ENCODE measurements at places on chromosomes 13 and 19.

DNA sequence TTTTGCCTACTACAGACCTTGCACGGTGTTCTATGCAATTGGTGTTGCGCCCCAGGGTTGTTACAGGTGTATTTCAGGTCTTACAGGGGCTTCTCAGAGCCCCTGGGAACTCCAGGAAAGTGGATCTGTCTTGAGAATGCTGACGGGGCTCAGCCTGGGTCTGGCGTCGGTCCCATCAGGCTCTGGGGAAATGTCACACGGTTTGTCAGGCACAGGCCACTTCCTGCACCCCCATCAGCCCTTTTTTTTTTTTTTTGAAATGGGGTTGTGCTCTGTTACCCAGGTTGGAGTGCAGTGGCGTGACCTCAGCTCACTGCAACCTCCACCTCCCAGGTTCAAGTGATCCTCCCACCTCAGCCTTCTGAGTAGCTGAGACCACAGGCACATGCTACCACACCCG is 13.2 kb downstream of the CLEC4G start:
- DNase-seq = no peak

DNA sequence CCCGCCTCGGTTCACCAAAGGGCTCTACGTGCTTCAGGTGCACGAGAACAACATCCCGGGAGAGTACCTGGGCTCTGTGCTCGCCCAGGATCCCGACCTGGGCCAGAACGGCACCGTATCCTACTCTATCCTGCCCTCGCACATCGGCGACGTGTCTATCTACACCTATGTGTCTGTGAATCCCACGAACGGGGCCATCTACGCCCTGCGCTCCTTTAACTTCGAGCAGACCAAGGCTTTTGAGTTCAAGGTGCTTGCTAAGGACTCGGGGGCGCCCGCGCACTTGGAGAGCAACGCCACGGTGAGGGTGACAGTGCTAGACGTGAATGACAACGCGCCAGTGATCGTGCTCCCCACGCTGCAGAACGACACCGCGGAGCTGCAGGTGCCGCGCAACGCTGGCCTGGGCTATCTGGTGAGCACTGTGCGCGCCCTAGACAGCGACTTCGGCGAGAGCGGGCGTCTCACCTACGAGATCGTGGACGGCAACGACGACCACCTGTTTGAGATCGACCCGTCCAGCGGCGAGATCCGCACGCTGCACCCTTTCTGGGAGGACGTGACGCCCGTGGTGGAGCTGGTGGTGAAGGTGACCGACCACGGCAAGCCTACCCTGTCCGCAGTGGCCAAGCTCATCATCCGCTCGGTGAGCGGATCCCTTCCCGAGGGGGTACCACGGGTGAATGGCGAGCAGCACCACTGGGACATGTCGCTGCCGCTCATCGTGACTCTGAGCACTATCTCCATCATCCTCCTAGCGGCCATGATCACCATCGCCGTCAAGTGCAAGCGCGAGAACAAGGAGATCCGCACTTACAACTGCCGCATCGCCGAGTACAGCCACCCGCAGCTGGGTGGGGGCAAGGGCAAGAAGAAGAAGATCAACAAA is 2.6 kb downstream of the PCDH17 start:
- DNase-seq = no peak

GRCh38 chr13:40192858-40193257 is 473.6 kb downstream of the FOXO1 start:
- DNase-seq = no peak

DNA sequence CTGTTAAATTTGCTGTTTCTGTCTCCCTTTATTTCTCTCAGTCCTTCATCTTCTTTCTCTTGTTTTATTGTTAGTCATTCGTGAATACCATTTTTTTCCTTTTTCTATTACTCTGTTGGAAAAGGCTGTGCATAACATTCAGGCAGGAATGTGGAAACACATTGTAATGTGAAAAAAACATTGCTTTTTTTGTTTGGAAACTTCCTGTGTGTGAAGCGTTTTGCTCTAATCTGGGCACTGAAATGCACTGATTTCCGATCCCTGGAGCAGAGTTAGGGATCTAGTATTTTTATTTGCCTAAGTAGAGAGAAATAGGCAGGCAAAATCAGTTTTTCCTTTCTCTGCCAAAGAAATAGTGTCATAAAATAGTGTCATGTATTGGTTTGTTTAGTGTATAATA is 155.5 kb downstream of the PCCA start:
- no peak for DNase-seq

- no peak for DNase-seq
These were observed 13.7 kb downstream of the AXL start for GRCh38 chr19:41232686-41233085.

DNA sequence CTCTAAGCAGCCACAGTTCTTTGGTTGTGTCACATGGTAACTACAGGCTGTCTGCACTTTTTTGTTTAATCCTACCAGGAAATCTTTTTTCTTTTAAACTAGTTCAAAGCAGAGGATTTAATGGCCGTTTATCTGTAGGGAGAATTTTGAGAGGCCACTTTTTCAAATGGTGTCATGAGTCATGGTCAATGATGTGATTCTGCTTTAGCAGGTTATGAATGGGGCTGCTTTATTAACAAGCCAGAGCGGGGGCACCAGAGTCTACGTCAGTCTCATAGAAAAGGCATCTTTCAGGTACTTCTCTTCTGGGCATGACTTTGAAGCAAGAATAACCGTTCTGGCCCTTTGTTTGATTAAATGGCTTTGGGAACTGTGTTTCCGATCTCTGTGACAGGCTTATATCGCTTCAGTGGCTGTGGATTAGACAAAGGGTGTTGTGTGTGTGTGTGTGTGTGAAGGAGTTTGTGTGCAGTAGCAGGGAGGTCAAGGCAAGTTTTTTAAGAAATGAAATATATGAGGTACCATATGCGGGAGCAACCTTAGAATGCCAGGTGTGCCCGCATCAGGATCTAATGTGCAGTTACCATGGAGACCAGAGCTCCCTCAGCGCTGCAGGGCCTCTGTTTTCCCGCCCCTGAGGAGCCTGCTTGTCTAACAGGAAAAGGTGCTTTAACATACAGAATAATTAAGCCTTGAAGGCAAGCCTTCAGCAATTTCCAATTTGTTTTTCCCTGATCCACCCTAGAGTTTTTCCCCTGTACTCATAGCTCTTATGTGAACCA is 120.5 kb downstream of the KATNAL1 start:
- no peak for DNase-seq

DNA sequence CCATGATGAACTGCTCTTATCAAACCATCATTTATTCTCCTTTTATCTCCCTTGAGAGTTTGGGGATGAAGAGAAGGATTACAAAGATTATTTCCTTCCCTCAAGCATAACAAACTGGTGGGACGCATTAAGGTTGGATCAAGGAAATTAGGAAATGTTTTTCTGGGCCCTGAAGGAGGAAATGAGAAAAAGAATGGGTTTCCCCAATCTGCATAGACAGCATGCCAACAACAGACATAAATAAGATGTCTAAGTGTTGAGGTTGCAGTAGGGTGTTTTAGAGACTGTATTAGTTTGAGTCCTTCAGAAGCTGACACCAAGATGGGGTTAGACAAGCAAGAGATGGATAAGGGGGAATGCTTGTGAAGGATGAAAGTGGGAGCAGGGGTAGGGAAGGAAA is 7.3 kb downstream of the EPSTI1 start:
- DNase-seq = no peak

DNA sequence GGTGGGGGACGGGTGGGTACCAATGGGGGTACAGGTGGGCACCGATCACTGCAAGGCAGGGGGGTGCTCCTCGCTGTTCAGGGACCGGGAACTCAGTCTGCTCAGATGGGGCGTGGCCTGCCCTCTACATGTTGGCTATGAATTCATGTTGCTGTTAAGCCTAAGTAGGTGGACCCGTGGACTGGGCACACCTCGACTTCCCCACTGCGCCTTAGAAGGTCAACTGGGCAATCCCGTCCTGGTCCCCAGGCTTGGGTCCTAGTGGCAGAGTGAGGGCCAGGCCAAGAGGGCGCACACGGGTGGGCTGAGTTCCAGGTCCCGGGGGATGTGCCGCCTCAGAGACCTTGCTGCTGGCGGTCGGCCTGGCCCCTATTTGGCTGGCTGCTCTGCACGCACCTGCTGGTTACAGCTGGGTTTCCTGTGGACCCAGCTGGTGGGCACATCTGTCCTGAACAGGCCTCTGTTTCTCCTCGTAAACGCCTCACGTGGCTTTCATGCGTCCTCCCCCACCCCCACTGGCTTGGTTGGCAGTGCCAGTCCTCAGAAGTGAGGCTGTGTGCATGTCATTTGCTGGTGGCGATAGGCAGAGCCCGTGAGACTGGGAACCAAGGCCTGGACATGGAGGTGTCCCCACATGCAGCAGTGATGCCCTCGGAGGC is 13.5 kb upstream of the ZNF554 start:
- DNase-seq = no peak

DNA sequence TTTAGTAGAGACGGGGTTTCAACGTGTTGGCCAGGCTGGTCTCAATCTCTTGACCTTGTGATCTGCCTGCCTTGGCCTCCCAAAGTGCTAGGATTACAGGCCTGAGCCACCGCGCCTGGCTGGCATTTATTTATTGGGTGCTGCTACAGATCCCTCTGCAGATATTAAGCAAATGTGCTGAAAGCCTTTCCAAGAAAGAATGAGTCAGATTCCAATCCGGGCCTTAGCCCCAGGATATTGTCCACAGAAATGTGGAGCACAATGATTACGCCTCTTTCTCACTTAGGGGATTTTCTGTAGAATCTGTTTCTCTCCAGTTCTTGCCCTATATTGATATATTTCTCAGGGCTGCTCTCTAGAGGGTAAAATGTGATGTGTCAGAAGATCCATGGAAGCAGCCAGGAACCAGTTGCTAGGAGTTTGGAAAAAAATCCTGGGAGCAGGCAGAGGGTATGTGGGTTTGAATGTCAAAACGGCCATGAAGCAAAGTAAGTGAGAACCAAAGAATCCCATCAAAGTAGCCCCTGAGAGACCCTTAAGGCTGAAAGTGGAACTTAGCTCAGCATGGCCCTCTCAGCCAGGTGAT is 24.8 kb upstream of the IGFL4 start:
- DNase-seq = no peak

GRCh38 chr19:10809651-10810285 is 26.2 kb downstream of the TMED1 start:
- DNase-seq = no peak

- no peak for DNase-seq
These were observed 27.2 kb upstream of the SEMA6B start for GRCh38 chr19:4586691-4587090.

DNA sequence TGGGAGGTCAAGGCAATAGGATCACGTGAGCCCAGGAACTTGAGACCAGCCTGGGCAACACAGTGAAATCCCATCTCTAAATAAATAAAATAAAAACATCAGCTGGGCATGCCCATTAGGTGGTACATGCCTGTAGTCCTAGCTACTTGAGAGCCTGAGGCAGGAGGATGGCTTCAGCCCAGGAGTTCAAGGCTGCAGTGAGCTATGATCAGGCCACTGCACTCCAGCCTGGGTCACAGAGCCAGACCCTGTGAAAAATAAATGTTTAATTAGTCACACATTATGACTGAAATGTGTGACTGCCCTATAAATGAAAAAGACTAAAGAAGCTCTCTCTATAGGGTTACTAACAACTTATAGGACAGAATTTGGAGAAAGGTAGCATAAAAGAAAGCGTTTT is 37.7 kb downstream of the USP12 start:
- DNase-seq = no peak

DNA sequence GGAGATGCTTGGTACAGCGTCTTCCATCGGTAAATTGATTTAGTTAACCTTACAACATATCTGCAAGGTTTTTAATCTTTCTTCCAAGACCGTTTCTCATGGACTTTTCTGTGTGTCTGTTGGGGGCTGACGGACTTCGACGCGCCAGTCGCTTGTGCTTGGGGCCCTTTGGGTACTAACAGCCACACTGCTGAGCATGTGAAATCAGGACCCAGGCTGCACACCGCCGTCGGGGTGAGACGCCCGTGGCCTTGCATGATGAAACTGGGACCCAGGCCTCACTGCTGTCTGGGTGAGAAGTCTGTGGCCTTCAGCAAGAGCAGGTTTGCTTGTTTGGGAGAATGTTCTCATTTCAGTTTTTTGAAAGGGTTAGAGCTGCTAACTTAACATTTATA is 9.8 kb downstream of the ATP4B start:
- DNase-seq = no peak

- DNase-seq = no peak
These were observed 2.3 kb upstream of the ABCA7 start for GRCh38 chr19:1037621-1038064.

DNA sequence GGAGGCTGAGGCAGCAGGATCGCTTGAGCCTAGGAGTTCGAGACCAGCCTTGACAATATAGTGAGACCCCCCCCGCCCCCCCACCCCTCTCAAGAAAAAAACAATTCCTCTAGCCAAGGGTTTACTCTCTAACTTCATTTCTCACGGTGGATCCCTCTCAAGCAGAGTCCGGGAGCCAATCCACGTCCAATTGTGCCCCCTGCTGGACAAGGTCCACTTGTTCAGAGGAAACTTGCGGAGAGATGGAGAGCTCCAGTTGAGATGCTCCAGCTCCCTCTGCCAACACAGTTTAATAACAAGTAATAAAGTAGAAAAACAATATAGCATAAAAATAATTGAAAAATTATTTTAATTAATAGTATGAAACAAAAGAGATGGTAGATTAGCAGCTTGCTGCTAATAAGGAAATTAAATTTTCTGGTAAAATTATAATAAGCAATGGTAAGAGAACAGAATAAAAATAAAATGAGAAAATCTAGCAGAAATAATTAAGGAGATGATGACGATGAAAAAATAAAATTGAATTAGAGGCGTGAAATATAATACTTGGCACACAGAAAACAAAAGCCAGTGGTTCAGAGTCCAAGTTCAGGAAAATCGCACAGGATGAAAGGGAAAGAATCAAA is 14.5 kb upstream of the SIGLEC14 start:
- DNase-seq = peak; percentile 30

DNA sequence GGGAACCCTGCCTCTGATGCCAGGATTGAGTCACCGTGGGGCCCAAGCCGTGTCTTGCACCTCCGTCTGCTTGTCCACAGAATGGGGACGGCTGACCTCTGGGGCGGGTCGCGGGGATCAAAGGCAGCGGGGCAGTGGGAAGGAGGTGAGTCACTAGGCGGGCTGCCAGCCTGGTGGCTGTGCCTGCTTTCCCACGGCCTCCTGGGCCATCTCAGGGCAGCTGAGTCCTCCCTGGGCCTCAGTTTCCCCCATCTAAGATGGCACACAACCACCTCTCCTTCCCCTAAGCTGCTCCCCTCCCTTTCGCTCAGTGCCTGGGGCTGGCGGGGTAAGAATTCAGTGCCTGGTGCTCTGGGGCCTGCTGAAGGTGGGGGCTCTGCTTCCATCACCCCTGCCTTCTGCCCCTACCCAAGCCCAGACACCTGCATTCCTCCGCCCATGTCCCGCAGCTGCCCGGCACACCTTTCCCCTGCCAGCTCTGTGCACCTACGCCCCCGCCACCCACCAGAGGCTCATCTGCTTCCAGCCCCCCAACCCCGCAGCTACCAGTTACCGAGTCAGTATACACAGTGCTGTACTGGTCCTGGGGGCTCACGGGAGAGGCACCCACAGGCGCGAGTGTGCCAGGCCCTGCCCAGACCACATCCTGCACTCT is 3.5 kb downstream of the MKNK2 start:
- no peak for DNase-seq

GRCh38 chr19:23758187-23759074 is at the start of gene ZNF681:
Gene ZNF681 (minus strand): TSS chr19:23758891. CDS start chr19:23758749, 142 bp downstream.
- DNase-seq = peak; percentile 72

GRCh38 chr13:21435687-21436151 is 23.4 kb downstream of the ZDHHC20 start:
- DNase-seq = peak; percentile 11

- DNase-seq = peak; percentile 50
These were observed 585 bp downstream of the MAP1S start for GRCh38 chr19:17719730-17720400.

GRCh38 chr13:102932331-102932730 is 86.5 kb downstream of the ERCC5 start:
- DNase-seq = no peak

GRCh38 chr13:70844391-70845108 is 736.3 kb upstream of the KLHL1 start:
- no peak for DNase-seq

Measured in activated T-cell treated with anti-CD3 and anti-CD28 coated beads for 4 hours (primary cell).